Stimulated activated CD4-positive, alpha-beta T cell treated with anti-CD3 and anti-CD28 coated beads, Interleukin-15, amount 100 ng/mL, for 24 hours (primary cell): ENCODE measurements at places on chromosomes 2 and 18.

GRCh38 chr2:220695397-220696279 is 876.5 kb downstream of the EPHA4 start:
- DNase-seq = no peak

- no peak for DNase-seq
Observed at GRCh38 chr2:188272121-188272520, 19.6 kb upstream of the GULP1 start.

DNA sequence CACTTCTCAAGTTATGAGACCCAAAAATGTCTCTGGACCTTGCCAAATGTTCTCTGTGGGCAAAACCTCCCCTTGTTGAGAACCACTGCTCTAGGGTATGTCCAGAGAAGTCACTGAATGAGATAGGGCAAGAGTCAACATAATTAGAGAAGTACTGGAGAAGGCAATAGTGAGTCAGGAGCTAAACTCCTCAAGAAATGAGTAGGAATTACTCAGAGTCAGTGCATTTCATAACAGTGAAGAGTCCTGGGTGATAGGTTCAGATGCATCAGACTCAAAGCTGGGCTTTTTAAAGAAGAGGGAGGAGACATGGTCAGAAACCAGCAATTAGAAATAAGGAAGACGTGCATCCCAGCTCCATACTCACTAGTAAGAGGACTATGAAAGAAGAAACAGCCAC is 38.6 kb upstream of the IHH start:
- DNase-seq = no peak

DNA sequence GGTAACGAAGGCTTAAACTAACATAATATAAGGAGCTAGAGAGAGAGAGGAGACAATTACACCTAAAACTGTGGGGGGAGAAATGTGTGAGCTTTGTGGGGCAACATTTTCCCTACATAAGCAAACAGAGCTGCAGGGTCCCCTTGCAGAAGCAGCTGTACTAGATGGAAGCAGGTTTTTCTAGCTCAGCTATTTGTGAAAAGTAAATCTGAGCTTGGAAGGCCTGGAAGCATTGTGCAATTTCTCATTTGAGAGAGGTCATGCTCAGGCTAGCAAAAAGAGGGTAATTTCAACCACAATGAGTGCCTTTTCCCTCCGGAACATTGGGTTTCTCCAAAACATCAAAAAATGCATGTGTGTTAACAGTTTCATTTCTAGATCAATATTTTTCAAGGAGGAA is 130.0 kb downstream of the ARL4C start:
- no peak for DNase-seq

- DNase-seq = no peak
Observed at GRCh38 chr18:26479065-26479680, 69.2 kb downstream of the KCTD1 start.
